Activated naive CD8-positive, alpha-beta T cell treated with anti-CD3 and anti-CD28 coated beads, Interleukin-2, amount 10 ng/mL, durations not matched to agents 7 days and 5 days (primary cell): ENCODE measurements at places on chromosomes 11 and 22.

GRCh38 chr22:22836635-22837034, 51.0 kb upstream of the IGLL5 start:
- H3K4me3 ChIP-seq = no peak overlapping the region
- DNase-seq = no peak
- H3K27me3 ChIP-seq = peaks cover 14% of the 10 kb centered on the region

- no peak overlapping the region for H3K27ac ChIP-seq
- H3K36me3 ChIP-seq = peaks cover 1% of the 10 kb centered on the region
- H3K4me1 ChIP-seq = peaks cover 2% of the 10 kb centered on the region
- no peaks in the 10 kb centered on the region for H3K27me3 ChIP-seq
- H3K4me3 ChIP-seq = no peak overlapping the region
Measured at GRCh38 chr11:103875855-103876510, 160.5 kb upstream of the DDI1 start.

DNA sequence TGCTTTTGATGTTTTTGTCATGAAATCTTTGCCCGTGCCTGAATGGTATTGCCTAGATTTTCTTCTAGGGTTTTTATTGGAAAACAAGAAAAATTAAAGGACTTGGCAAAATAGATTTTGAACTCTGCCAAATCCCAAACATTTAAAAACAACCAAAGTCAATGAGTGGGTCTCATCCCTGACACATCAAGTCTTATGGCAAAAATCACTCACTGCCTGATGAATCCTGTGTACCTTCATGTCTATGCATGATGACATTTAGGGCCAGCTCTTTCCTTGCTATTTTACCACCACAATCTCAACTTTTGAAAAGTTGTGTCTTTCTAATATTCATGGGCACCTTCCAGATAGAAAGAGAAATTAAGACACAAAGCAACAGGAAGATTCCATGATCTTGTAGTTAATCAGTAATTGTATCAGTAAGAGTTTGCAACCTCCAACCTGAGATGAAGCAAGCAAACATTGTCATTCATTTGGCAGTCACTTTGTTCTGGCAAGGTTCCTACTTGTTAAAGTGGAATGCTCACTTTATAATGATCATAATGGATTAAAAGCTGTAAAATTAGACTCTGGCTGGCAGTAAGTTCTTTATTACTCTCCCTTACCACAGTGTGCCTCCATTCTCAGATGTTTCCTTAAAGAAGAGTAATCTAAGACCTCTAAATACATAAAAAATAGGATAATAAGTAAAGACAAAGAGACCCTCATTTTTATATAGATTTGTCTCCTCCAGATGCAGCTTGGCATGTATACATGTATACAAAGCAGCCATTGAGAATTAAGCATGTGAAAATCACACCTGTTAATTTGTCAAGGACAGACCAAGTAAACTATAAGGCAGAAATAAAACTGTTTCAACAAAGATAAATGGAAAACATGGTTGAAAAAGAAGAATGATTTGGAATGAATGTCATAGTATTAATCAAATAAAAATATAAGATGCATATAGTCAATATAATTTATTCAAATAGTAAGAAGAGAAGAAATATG, 51.6 kb downstream of the ETS1 start:
- H3K4me1 ChIP-seq = peaks cover 5% of the 10 kb centered on the region
- peaks cover 3% of the 10 kb centered on the region for H3K36me3 ChIP-seq
- no peak overlapping the region for H3K27ac ChIP-seq
- DNase-seq = no peak
- no peak overlapping the region for H3K4me3 ChIP-seq

- DNase-seq = no peak
- H3K4me3 ChIP-seq = no peak overlapping the region
- no peak overlapping the region for H3K27ac ChIP-seq
- no peaks in the 10 kb centered on the region for H3K4me1 ChIP-seq
Measured at GRCh38 chr11:132395434-132395833, 1025.0 kb downstream of the NTM start.

DNA sequence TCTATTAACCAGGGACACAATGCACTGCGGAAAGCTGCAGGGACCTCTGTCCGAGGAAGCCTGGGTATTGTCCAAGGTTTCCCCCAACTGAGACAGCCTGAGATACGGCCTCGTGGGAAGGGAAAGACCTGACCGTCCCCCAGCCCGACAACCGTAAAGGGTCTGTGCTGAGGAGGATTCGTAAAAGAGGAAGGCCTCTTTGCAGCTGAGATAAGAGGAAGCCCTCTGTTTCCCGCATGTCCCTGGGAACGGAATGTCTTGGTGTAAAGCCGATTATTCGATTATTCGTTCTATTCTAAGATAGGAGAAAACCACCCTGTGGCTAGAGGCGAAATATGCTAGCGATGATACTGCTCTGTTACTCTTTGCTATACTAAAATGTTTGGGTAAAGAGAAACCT, 5.2 kb downstream of the BET1L start:
- peaks cover 31% of the 10 kb centered on the region for H3K4me1 ChIP-seq
- peak overlapping the region; percentile 67 for H3K4me3 ChIP-seq
- no peak for DNase-seq
- peak overlapping the region; percentile 82 for H3K27ac ChIP-seq
- H3K27me3 ChIP-seq = no peaks in the 10 kb centered on the region

DNA sequence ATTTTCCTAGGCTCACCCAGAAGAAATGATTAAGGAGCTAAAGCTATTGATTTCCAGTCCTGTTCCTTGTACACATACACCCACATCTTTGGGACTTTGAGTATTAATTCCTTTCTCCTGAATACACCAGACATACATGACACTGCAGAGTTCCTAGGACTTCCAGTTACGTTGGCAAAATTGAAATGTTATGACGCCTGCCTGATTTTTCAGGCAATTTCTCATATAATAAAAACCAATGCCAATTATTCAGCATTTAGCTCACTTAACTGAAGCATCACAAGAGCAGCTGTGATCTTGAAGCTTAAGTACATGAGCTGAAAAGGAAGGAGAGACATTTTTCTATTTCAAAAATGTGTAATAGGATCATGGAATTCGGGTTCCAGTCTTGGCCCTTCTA, 4.5 kb downstream of the CLMP start:
- H3K27ac ChIP-seq = no peak overlapping the region
- H3K27me3 ChIP-seq = peaks cover 85% of the 10 kb centered on the region
- H3K4me3 ChIP-seq = no peak overlapping the region
- no peak for DNase-seq

GRCh38 chr11:95339086-95339901, 108.3 kb upstream of the SESN3 start:
- no peaks in the 10 kb centered on the region for H3K27me3 ChIP-seq
- H3K4me1 ChIP-seq = peaks cover 18% of the 10 kb centered on the region
- peaks cover 2% of the 10 kb centered on the region for H3K36me3 ChIP-seq
- no peak overlapping the region for H3K4me3 ChIP-seq
- no peak for DNase-seq

- H3K36me3 ChIP-seq = no peaks in the 10 kb centered on the region
- H3K27ac ChIP-seq = peak overlapping the region; percentile 19
- DNase-seq = no peak
- peaks cover 18% of the 10 kb centered on the region for H3K27me3 ChIP-seq
Measured at GRCh38 chr11:118622376-118623268, 15.2 kb downstream of the PHLDB1 start.

DNA sequence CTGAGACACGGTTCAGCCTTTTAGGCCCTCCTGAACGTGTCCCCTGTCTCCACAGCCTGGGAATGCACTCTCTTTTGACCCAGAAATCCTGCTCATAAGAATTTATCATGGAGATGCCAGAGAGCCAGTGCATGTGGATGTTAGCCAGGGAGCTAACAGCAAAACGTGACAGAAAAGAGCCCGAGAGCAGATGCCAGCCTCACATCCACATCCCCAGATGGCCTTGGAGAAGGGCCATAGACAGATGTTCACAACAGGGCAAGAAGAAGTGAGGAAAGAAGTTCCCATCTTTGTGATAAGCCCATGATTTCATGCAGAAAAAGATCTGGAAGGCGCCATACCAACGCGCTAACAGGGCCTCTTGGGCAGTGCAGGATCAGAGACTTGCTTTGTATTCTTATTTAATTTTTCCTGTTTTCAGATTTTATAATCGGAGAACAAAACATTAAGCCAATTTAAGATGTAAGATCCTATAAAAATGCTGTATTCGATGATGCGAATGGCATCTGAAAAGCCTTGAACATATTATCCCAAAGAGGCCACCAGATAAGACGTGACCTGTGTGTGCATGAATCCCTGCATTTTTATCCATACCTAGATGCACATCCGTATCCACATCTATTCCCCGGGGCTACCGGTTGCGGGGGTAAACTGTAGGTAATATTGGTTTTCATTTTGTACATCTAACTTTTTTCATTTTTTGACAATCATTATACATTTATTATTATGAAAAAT, 48.7 kb downstream of the IGLL5 start:
- H3K27ac ChIP-seq = no peak overlapping the region
- no peaks in the 10 kb centered on the region for H3K36me3 ChIP-seq
- peaks cover 20% of the 10 kb centered on the region for H3K27me3 ChIP-seq
- no peak for DNase-seq
- no peaks in the 10 kb centered on the region for H3K4me1 ChIP-seq

DNA sequence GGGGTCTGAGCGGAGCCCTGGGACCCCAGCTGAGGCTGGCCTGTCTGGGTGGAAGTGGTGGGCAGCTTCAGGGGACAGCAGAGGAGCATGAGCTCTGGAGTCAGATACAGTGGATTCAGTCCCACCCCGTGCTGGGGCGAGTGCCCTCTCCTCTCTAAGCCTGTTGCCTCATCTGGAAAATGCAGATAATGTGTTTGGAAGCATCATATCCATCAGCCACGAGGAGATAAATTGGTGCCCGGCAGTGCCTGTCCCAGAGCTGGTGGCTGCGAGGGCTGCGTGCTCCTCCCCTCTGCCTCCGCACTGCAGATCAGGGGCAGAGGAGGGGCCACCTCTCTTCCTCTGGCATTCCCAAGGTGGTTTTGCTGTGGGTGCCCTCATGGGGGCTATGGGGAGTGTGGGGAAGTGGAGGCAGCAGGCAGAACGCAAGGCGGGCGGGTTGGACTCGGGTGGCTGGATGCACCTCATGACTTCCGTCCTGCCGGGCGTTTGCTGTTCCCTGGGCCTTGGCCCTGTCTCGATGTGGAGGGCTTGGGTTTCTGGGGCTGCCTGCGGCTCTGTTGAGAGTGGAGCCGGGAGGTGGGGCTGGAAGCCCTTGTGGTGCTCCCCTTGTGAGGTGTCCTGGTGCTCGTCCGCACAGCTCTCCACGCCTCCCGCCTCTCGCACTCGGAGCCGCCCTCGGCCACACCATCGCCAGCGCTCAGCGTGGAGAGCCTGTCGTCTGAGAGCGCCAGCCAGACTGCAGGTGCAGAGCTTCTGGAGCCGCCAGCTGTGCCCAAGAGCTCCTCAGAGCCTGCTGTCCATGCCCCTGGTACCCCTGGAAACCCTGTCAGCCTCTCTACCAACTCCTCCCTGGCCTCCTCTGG, 20.9 kb downstream of the MICALL1 start:
- DNase-seq = no peak
- no peaks in the 10 kb centered on the region for H3K4me1 ChIP-seq
- H3K27me3 ChIP-seq = no peaks in the 10 kb centered on the region
- H3K36me3 ChIP-seq = peaks cover 2% of the 10 kb centered on the region
- H3K4me3 ChIP-seq = no peak overlapping the region

DNA sequence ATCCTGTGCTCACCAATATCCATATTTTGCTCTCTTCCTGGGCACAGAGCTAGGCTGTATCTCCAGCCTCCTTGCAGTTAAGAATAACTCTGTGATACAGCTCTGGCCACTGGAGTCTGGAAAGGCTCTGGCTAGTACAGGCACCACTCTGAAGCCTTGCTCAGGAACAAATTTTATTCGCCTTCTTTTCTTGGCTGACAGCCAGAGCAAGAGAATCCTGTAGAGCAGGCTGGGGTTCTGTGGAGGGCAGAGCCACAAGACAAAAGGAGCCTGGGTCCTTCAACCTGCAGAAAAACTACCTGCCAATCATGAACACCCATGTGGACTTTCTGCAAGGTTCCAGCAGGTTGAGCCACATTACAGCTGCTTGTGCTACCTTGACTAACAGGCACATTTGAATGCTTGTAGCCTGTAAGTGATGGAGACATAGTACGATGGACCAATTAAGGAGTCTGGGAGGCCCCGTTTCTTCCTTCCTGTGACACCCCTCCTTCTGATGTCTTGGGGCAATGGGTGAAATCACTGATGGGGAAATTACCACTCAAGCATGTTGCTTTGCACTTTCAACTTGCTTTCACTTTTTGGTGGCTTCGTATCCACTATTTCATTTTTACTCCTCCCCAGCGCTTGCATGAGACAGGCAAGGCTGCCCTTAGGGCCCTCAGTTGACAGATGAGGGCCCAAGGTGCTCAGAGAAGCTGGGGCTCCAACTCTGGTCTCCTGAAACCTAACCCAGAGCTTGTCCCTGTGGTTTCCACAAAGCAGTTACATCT, 267.2 kb upstream of the SYN3 start:
- peaks cover 2% of the 10 kb centered on the region for H3K4me1 ChIP-seq
- H3K27me3 ChIP-seq = no peaks in the 10 kb centered on the region
- no peak overlapping the region for H3K4me3 ChIP-seq
- no peak for DNase-seq
- H3K27ac ChIP-seq = no peak overlapping the region
- H3K36me3 ChIP-seq = no peaks in the 10 kb centered on the region

- H3K36me3 ChIP-seq = peaks cover 23% of the 10 kb centered on the region
- H3K4me1 ChIP-seq = peaks cover 18% of the 10 kb centered on the region
- peak overlapping the region; percentile 60 for H3K27ac ChIP-seq
Measured at GRCh38 chr11:34448223-34448994, 9.7 kb downstream of the CAT start.

- no peak for DNase-seq
- peaks cover 2% of the 10 kb centered on the region for H3K27me3 ChIP-seq
- H3K36me3 ChIP-seq = peaks cover 5% of the 10 kb centered on the region
- peaks cover 5% of the 10 kb centered on the region for H3K4me1 ChIP-seq
- H3K27ac ChIP-seq = no peak overlapping the region
Measured at GRCh38 chr11:35322318-35322979, 96.9 kb downstream of the SLC1A2 start.

DNA sequence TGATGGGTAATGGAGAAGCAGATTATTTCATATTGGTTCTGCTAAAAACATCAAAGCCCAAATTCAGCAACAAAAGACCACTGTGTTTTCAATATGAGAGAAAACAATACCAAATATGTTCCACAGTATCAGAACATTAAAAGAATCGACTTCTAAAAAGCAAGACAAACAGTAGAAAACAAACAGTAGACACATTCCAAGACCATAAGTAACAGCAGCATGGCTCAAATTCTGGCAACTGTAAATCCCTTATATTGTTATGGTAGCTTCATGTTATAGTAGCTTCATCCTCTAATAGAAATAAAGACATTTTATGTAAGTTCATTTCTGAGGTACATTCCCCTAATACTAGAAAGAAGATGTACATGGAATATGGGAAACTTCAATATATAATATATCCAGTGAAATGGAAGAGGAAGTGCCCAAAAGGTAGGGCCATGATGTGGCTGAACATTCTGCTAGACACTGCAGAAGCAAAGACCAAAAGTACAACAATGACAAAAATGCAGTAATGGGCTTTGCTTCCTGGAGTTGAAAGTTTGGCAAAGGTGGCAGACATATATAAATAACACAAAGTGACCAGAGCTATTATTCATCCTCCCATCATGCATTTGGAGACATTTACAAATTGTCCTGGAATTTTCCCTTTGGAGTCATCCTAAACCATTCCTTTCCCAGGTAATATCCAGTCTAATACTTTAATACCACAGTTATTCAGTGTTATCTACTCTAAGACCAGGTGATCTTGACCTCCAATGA, 299.9 kb downstream of the DCDC1 start:
- no peak overlapping the region for H3K4me3 ChIP-seq
- no peaks in the 10 kb centered on the region for H3K4me1 ChIP-seq
